ENCODE measurements at places on chromosomes 7 and 10.

DNA sequence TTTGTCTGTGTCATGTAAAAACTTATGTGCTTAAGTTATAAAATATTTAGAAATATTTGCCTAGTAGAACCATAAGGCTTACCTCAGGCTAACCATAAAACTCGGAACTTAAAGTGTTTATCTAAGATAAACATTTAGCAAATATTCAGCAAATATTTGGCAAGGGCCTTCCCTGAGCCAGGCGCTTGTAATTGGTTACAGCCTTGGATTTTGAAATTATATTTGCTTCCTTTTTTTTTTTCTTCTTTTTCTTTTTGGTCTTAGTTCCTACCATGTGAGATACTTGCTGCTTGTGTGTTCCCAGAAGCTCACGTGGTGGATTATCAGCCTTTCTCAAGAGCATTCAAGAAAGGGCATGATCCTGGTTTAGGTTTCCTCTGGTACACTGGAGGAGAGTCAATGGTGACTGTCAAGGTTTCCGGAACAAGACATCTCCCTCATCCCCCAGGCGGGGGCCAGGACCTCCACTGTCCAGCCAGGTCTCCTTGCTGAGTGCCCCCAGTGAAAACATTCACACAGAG lies 5.2 kb upstream of the BRI3 start:
- no peak for DNase-seq

DNA sequence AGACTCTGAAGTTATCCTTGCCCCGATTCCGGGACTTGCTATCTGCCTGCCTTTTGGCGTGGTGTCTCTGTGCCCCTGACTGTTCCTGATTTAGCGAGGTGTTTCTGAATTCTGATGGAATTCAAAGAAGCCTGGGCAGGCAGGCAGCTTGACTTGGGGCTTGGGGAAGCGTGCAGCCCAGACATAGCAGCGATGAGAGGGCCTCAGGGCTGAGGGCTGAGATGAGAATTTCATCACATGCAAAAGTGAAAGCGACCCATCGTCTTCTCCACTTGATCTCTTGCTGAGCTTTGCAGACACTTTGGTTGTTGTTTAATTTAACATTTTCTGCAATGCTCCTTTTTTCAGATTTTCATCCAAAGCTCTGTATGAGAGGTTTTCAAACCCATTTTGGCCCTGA lies 57.8 kb downstream of the TCF7L2 start:
- no peak for DNase-seq

GRCh38 chr7:111006691-111007090 lies 84.2 kb upstream of the LRRN3 start:
- no peak for DNase-seq

- DNase-seq, result no peak
Measured at GRCh38 chr10:7529638-7530037, 118.8 kb upstream of the SFMBT2 start.

DNA sequence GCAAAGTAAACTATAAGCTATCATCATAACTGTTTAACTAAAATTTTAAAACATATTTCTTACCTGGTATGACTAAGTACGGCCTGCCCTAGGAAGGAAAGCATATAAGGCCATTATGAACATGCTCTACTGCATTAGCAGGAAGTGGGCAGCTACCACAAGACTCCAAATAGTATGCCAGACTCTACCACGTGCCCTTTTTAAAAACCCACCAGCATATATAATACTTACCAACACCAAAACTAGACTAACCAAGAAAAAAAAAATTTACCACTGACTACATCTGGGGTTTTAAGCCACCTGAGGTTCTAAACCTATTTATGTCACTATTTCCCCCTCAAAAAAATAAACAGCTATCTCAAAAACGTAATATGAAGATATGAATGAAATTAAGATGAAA lies 30.1 kb downstream of the NUDCD3 start:
- peak; percentile 53 for DNase-seq

Measured in activated CD4-positive, alpha-beta T cell treated with anti-CD3 and anti-CD28 coated beads for 4 hours (primary cell).